ENCODE measurements at places on chromosomes 6 and 20.

- no peak for DNase-seq
These were observed 4.4 kb downstream of the APMAP start for GRCh38 chr20:24987873-24988835.

DNA sequence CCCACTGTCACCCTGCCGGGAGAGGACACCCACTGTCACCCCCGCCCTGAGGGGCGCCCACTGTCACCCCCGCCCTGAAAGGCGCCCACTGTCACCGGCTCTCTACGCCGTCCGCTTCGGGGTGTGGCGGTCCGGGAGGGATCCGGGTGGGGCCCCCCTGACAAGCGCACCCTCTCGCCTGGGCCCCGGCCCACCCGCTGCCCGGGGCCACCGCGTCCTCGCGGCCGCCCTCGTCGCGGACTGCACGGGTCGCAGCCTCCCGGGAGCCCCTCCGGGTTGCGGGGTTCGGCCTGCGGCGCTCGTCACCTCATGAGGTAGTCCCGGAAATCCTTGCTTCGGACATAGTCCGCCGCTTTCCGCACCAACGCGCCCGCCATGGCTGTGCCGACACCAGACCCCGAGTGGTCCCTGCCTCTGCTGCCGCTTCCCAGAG, 224 bp downstream of the MPC1 start:
- no peak for DNase-seq

DNA sequence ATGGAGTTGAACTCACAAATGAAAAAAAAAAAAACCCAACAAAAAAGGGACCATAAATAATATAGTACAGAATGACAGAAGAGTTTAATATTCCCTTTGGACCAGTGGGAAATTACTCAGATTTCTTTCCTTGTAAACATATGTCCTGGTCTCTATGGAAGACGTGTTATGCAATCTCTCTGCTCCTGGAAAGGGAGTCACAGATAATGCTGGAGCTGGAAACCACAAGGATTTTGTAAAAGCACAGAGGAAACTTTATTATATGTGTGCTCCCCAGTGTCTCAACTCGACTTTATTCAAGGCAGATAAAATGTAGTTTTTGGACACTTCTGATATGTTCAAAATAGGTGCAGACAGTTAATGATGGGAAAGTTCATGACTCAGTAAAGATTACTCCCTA, 88.1 kb upstream of the ZFP64 start:
- no peak for DNase-seq

- peak; percentile 43 for DNase-seq
These were observed 743 bp downstream of the CMTR1 start for GRCh38 chr6:37433657-37434271.

DNA sequence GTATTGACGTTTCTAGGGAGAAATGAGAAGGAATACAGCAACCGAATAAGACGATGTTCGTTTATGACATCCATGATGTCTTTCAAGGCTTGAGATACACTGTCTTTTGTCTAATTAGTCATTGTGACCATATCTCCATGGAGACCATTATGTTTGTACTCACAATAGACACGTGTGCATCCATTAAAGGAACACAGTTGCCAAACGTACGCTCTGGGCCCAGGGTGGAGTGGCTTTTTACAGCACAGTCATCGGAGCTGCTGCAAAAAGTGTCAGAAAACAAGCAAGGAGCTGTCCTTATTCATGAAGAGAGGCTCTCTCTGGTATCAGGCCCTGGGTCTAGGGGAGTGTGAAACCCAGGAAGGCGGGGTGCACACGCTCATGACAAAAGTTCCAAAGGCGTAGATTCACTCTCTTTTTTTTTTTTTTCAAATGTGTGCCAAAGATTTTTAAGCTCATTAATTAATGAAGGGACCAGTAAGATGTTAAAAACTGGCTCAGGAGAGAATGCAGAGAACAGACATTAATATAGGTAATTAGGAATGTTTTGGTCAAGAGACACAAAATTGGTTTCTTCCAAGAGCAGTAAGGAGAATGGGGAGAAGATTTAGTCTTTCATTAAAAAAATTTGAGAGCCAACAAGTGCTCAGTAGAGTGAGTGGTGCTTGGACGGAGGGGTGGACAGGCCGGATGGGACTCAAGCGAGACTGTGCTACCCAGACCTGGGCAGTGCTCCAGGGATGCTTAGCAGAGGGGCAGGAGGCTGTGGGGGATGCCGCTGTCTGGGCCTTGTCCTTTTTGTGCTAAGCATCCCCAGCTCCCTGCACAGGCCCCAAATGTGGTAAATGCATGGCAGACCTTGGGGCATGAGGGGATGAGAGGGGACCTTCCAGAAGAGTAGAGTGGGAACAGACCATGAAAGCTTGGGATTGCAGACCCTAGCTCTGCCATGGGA, 34.9 kb upstream of the GTSF1L start:
- DNase-seq: no peak

- no peak for DNase-seq
These were observed 100.2 kb downstream of the THBS2 start for GRCh38 chr6:169153401-169153800.

DNA sequence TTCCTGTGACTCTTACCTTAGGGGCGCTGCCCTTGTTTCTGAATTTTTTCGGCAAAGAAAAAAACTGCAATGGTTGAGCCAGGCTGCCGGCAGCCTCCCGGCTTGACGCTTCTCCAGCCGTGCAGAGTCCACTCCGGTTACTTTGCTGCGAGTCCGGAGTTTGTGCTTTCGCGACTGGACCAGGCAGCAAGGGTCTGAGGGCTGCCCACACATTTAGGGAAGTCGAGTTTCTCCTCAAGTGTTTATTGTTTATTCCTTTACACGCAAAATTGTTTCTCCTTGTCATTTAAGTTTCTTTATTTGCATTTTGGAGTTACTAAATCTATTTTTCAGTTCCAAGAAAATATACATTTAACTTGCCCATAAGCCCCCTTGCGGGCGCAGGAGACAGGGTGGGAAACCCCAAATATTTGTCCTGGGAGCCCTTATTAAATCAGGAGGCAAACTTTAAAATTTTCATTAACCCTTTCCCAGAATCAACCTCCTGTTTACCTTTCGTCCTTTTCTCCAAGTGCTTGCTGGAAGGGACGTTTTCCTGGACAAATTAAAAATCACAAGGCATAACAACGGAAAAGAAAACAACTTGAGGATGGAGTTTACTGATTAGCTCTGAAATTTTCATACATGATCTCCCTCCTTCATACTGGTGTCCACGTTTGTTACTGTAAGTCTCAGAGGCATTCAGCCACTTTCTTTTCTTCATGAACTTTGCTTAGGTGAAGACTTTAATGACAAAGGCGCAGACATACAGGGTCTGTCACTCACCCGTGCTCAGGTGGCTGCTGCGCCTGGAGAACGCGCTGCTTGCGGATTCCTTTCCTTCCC, 1.7 kb upstream of the PDE10A start:
- no peak for DNase-seq

DNA sequence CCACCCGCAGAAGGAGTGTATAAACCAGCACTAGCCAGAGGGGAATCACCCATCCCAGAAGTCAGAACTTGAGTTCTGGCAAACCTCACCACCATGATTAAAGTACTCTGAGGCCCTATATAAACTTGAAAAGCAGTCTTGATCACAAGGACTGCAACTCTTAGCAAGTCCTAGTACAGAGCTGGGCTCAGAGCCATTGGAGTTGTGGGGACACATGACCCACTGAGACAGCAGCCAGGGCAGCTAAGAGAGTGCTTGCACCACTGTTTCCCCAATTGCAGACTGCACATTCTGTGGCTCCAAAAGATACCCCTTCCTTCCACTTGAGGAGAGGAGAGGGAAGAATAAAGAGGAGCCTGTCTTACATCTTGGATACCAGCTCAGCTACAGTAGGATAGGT, 4.7 kb upstream of the MCM9 start:
- no peak for DNase-seq

- DNase-seq: peak; percentile 81
These were observed 4.4 kb upstream of the CST3 start for GRCh38 chr20:23641936-23642751.

- no peak for DNase-seq
These were observed 53.1 kb upstream of the SNX9 start for GRCh38 chr6:157769776-157770426.

GRCh38 chr6:100946021-100946540, 65.0 kb upstream of the ASCC3 start:
- DNase-seq: no peak

- no peak for DNase-seq
These were observed 70.2 kb downstream of the KCNB1 start for GRCh38 chr20:49412254-49412653.

GRCh38 chr6:22442826-22443225, 126.5 kb upstream of the HDGFL1 start:
- DNase-seq: no peak

GRCh38 chr6:22657352-22657980, 88.1 kb downstream of the HDGFL1 start:
- no peak for DNase-seq

- no peak for DNase-seq
These were observed 63.9 kb downstream of the FAM120B start for GRCh38 chr6:170370416-170370815.

DNA sequence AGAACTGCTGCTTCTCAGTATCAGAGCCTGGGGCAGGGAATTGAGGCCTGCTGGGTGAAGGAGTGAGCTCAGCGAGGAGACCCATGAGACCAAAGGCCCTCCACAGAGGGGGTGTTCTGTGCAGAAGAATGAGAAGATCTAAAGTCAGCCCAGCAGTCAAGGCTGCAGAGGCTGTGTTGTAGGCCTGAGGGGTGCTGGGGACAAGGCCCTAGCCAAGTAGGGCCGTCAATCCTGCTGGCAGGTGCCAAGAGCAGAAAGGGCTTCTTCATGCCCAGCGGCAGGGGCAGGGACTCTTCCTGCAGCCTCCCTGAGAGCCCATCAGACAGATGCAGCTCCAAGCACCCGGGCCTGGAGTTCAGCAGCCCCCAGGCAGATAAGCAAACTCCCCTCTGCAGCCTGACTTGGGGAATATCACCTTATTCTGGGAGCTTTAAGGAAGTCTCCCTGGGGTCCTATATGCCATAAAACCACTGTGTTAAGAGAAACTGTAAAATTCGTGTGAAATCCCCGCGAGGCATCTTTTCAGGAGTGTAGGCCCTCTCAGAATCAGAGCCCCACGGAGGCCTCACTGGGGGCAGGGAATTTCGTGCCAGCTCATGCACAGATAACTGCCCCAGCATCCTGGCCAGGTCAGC, 9.0 kb downstream of the CCDC167 start:
- DNase-seq: no peak

Data from ELR (cell line).